Nephron progenitor cell (in vitro differentiated cells): ENCODE measurements at places on chromosomes 16 and 17.

DNA sequence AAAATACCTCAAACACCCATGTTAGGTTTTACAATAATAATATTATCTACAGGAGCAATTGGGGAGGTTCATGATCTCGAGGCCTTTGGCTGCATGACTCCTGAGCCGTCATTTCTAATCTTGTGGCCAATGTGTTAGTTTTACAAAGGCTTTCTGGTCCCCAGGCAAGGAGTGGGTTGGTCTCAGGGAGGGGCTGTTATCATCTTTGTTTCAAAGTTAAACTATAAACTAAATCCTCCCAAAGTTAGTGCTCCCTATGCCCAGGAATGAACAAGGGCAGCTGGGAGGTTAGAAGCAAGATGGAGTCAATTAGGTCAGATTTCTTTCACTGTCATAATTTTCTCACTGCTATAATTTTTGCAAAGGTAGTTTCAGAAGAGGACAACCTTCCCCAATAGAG lies 9.1 kb upstream of the CCL5 start:
- no peak for DNase-seq

DNA sequence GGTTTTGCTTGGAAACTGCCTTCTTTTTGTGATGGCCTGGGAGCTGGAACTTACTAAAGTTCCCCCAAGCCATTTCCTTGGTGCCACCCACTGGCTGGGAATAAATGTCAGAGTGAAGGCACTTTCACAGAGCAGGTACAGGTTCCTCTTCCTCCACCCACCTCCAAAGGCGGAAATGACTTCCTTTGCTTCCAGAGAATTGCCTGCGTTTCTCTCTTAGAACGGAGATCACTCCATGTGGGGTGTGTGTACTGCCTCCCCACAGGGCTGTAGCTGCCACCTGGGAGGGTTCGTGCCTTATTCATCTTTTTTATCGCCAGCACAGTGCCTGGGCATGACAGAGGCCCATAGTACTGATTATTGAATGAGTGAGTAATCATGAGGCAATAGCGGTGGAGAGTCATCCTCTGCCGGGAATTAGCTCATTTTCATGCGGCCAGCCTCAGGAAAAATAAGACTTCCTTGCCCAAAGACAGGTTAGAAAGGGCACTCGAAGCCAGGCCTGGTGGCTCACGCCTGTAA lies 32.2 kb upstream of the HAS3 start:
- DNase-seq: no peak

DNA sequence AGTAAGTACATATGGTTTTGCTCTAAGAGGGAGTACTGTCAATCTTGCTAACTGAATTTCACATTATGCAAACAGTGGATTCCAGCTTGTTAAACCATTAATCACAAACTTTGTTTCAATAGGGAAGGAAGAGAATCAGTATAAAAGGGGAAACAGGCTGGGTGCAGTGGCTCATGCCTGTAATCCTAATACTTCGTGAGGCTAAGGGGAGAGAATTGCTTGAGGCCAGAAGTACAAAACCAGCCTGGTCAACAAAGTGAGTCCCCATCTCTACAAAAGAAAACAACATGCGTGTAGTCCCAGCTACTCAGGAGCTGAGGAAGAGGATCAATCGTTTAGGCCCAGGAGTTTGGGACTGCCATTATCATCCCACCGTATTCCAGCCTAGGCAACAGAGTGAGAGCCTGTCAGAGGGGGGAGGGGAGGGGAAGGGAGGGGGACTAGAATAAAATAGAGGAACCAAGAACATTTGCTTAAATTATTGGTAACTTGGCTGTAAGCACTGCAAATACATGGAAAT lies 65.7 kb downstream of the FBXL20 start:
- no peak for DNase-seq

GRCh38 chr16:2475413-2476344 lies 752 bp downstream of the TBC1D24 start:
- no peak for DNase-seq

DNA sequence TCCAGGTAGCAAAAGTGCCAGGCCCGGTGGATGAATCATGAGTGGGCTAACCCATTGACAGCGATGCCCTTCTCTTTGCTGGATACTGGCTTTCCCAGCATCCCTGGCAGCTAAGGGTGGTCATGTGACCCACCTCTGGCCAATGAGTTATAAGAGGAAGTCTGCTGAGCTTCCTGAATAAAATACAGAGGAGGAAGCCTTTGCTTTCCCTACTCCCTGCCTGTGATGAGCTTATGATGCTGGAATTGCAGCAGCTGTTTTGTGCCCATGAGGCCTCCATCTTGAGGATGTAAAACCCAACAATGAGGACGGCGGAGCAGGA lies 15.0 kb upstream of the ATP2A3 start:
- DNase-seq: no peak

DNA sequence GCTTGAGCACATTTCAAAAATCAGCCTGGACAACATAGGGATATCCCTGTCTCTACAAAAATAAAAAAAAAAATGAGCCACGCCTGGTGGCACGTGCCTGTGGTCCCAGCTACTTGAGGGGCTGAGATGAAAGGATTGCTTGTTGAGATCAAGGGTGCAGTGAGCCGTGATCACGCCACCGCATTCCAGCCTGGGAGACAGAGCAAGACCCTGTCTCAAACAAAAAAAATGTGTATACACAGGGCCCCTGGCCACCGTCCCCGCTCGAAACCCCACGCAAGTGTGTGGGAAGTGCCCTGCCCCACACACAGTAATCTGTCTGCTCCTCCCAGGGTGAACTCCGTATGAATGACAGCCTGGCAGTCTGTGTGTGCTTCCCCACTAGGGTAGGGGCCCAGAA lies 93.0 kb upstream of the RPL38 start:
- DNase-seq: peak; percentile 53
